ENCODE measurements at places on chromosomes 11 and 22.

DNA sequence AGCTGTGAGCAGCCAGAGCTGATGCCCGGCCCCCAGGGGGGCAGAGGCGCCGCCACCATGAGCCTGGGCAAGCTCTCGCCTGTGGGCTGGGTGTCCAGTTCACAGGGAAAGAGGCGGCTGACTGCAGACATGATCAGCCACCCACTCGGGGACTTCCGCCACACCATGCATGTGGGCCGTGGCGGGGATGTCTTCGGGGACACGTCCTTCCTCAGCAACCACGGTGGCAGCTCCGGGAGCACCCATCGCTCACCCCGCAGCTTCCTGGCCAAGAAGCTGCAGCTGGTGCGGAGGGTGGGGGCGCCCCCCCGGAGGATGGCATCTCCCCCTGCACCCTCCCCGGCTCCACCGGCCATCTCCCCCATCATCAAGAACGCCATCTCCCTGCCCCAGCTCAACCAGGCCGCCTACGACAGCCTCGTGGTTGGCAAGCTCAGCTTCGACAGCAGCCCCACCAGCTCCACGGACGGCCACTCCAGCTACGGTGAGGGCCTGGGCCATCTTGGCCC lies 6.1 kb downstream of the CDC42EP1 start:
- DNase-seq: peak; percentile 33

DNA sequence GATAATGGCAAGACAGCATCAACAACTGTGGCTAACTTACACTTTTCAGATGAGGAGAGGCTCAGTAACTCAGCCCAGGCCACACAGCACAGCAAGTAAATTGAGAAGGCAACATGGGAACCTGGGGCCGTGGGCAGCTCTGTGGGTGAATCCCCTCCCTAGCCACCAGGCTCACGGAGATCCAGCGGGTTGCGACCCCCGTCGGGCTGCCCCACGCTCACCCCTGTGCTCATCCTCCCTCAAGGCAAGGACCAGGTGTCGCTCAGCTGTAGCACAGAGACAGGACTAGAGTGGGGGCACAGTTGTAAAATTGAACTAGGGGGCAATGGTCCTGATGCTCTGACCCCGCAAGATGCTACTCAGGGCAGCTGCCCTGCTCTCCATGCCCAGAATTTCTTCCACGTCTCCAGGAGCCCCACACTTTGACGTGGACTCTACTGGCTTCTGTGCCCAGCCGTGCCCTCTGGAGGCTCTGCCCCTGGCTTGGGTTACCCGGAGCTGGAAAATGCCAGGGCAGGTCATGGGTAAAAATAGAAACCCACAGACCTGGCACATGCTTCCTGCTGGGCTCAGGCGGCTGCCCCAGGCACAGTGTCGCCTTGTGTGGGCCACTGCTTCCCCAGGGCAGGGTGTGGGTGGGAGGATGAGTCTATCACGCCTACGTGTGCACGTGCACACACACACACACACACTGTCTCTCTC lies 9.0 kb downstream of the TUBA8 start:
- DNase-seq: no peak

- peak; percentile 86 for DNase-seq
Observed at GRCh38 chr11:10302744-10303557, 1.9 kb upstream of the ADM start.

DNA sequence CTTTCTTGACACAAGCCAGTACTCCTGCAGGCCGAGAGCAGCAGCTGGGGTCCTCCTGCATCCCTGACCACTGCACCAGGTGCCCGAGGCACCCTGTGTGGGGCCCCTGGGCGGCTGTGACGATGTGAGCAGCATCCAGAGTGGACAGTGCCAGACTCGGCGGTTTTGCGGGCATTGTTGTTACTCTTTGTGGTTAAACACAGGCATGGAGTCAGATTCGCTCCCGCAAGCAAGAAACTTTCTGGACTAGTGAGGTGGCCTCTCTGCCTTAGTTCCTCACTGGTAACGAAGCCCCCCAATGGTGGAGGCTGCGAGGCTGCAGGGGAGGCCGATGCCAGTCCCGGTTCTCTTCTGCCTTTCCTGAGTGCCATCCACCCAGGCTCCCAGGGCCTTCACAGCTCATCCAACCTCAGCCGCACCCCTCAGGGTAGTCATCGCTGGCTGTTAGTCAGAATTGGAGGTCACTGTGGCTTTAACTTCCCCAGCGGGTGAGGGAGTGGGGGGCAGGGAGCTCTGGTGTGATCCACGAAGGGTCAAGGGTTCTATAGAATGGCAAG lies 3.7 kb upstream of the CLDN5 start:
- no peak for DNase-seq

DNA sequence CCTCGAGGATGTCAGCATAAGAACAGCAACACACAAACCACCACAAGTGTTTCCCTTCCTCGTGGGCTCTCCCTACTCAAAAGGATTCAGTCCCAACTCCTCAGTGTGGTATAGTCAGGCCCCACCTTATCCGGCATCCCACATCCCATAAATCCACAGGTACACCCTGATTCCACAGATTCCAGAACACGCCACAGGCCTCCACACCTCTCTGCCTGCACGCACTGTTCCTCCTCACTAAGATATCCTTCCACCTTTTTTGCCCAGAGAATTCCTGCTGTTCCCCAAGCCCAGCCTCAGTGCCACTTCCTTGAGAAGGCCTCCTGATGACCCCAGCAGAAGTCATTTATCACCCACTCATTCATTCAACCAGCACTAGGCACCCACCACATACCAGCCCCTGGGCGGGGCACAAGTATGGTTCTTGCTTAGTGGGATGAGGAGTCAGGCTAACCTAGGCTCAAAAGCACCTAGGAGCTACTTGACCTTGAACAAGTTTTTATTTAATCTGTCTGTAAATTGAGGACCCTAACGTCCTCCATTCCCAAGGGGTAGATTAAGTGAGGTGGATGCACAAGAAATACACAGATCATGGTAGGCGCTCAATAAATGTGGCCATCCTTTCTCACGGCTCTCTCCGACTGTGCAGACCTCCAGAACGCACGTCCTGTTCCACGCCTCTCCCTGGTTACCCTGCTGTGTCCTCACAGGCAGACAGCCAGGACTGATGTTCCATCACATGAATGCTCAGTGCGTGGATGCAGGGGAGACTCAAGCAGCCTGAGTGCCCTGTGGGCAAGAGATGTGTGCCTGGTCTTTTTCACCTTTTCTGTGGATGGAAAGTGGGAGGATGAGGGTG lies 2.1 kb upstream of the KCNJ4 start:
- DNase-seq: no peak

DNA sequence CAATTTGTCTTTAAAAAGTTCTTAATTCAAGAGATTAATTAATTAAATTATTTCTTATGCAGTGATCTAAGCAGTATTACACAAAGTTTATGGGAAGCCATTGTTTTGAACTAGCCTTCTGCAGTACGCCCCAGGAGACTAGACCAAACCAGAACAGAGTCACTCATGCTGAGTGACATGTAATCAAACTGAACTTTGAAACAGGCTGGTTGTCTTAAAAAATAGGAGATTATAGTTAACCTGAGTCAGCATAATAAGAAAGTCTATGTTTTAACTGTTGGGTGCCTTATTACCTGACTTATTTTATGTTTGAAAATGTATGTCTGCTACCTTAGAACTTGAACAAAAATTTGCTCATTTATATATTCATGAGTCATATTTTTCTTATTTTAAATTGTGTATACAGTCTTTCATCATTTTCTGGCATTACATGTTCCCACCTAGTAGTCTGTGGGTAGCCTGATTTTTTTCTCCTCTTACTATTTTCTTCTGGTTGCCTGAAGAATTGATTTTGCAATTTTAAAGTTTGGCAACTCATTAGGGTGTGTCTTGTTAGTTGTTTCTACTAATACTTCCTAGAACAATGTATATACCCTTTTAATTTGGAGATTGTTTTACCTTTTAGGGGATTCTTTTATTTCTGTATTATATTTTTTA lies 161.4 kb downstream of the AASDHPPT start:
- no peak for DNase-seq

DNA sequence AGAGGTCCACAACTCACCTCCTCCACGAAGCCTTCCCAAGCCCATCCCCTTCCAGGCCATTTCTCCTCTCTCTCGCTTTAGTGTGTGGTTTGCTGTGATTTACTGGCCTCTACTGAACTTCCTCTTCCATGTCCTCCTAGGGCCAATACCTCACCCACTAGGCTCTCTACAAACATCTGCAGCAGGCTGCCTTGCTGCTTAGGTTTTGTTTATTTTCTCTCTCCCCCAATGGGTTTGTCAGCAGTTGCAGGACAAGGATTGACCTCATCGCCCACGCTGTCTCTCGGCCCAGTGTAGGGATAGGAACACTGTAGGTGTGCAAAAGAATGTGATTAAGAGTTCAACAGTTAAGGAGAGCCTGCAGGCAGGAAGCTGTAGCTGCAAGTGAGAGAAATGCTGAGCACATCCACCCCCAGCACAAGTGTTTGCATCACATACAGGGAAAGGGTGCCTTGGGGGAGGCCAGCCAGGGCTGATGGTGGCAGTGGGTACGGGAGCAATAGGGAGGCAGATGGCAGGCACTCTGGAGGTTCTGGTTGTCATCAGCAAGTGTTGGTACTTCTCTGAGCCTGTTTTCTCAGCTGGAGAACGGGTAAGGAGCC lies 1.4 kb downstream of the PC start:
- DNase-seq: no peak

DNA sequence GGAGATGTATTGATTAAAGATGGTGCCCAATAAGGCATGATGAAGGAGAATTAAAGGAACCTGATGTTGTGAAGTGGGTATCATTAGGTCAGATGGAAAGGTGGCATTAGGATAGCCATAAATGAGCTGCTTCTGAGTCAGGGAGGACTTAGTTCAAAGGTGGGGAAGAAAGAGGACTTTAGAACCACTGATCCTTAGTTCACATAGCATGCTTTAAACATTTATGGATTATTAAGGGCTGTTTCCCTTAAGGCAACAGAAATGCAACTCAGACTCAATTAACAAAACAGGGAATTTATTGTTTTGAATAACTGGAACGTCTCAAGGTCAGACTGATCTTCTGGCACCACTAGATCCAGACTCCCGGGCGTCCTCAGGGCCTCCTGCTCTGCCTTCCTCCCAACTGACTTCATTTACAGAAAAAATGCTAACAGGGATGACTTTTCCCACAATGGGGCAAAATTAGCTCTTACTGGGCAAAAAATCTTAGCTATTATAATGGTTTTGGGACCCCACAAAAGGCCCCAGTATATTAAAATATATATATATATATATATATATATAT lies 1526.0 kb downstream of the TBC1D22A start:
- no peak for DNase-seq

- no peak for DNase-seq
Observed at GRCh38 chr11:100072131-100072530, 615.0 kb upstream of the ARHGAP42 start.

DNA sequence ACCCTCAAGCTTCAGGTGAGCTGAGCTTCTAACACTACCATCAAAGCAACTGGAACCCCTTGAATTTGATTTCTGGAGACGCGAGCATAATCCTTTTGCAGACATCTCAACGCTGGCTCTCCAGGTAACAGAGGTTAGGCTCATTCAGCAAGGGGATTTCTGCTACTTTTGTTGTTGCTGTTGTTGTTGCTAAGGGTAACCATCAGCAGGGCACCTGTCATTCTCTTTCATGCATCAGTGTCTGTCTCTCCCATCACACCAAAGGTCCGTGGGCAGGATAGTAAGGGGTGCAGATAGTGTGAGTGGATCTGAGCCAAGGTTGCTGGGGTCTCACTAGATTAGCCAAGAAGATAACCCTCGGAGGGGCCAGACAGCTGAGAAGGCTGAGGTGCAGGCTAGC lies 90.3 kb downstream of the TP53I11 start:
- DNase-seq: no peak

DNA sequence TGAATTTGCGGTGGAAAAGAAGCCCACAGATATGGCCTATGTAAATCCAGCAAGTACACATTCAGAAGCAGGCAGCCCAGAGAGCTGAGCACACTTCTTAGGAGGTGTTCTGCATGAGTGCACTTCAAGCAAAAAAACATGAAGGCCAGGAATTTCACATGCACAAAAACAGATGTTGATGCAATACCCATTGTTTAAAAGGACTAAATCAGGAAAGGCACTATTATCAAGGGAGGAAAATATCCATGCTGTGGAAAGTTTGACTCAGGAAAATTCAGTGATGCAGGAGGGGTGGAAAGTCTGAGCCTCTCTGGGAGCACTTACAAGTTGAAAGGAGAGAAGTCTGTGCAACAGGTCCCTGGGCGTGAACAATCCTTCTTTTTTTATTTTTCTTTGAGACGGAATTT lies 15.8 kb upstream of the CARS1 start:
- no peak for DNase-seq

GRCh38 chr11:12182302-12182675 lies 71.9 kb downstream of the MICAL2 start:
- no peak for DNase-seq

GRCh38 chr11:23429569-23429968 lies 569.3 kb upstream of the CCDC179 start:
- DNase-seq: no peak

DNA sequence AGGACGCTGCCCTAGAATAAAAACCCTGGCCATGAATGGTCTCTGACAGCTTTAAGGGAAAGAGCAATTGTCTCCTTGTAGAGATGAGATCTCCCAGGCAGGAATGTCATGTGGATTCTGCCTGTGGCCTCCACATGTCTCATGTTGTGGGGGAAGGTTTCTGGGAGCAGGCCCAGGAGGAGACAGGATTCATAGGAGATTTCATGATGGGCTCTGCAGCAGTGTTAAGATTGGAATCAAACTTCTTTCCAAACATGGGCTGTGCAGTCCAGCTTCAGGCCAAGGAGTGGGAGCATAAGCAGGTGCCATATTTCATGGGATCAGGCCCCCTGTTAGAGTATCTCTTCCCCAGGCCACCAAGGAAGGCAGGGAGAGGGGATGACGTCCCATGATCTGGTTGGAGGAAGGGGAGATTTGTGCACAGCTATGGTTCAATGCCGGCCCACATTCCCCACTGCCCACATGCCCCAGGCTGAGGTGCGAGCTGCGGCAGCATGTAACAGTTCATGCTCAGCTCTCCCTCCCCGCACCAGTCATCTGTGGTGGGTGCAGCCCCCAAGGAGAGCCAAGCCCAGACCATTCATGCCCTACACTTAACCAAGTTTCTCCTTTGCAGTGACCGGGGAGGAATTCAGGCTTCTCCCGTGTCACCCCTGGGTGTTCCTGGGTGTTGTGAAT lies 42.5 kb downstream of the LMO1 start:
- DNase-seq: no peak

GRCh38 chr22:46007003-46007847 lies 30.3 kb upstream of the WNT7B start:
- DNase-seq: no peak

GRCh38 chr22:29320546-29320945 lies 5.0 kb upstream of the RASL10A start:
- DNase-seq: no peak

DNA sequence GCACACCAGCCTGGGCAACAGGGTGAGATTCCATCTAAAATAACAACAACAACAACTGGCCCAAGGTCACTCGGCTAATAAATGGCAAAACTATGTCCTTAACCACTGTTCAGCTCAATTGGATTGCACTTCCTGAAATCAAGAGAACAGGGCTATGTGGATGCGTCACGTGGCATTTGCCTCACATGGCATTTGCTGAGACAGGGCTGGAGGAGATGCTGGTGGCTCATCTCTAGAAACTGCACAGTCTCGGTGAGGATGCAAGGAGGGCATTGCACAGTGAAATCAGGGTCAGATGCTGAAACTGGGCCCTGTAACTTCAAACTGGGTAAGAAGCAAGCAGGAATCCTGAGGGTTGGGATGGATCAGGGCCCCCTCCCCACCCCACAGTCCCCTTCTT lies 171.9 kb downstream of the BUD13 start:
- DNase-seq: no peak

Data from CD4-positive, alpha-beta T cell (primary cell).